Activated CD8-positive, alpha-beta memory T cell treated with anti-CD3 and anti-CD28 coated beads, Interleukin-2, amount 10 ng/mL, durations not matched to agents 7 days and 5 days (primary cell): ENCODE measurements at places on chromosomes 7 and 10. TPM values are rescaled to one million over a fixed set of nuclear protein-coding genes. Genes with fewer than 3 reads are reported as not detected.

- DNase-seq, result peak; percentile 68
Measured at GRCh38 chr10:71752391-71753090, 20.8 kb downstream of the VSIR start.

DNA sequence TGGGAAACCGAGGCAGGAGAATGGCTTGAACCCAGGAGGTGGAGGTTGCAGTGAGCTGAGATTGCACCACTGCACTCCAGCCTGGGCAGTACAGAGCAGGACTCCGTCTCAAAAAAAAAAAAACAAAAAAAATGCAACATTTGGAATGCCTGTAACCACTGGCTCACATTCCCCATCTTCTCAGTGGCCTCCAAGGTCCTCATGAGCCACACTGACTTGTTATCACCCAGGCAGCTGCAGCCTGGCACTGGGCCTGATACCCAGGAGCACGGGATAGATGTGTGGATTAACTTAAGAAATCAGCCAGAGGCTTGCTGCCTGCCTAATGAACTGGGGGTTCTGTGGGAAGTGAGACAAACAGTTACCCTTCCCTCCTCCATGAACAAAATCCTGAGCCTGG, 23.0 kb downstream of the JCAD start:
- DNase-seq, result no peak

DNA sequence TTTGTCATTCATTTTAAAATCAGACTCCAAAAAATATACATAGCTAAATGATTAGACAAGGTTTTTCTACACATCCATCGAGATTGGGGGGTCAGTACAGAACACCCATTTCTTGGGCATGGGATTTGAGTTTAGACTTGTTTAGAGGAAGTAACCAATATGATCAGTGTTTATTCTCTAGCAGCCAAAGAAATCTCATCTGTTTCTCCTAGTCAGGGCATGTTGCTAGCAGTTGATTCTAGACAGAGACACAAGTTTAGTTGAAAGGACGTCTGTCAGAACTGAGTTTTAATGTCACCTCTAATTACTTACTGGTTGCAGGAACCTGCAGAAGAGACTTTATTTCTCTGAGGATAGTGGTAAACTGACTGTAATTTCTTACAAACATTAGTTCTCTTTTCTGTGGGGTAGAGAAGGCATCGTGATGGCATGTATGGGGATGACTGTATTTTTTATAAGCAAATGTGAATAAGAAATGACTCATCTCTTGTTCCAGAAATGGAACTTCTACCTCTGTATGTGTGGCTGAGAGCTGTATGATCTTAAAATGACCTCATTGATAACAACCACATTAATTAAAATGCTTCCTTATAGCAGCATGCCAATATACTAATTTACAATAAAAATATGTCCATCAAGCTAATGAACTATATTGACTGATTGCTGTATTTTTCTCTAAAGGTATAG, 30.6 kb upstream of the RHOBTB1 start:
- no peak for DNase-seq

DNA sequence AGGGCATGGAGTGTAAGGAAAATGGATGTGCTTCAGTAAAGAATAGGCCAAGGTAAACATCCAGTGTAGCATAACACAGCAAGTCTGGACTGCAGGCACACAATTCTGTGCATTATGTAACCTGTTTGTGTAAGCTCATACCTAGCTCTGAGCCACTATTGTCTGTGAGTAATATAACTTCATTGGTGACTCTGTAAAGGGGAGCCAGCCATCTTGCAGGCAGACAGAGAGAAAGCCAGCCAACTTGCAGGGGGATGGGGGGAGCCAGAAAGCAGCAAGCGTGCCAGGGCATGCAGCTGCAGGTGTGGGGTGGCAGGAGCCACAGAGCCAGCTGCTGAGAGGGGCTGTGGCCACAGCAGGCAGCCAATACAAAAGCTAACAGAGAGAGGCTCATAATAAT, 449.2 kb downstream of the IPMK start:
- no peak for DNase-seq

Gene OPALIN
- total RNA-seq, result not detected
